ENCODE measurements at places on chromosomes 4 and X. TPM values are rescaled to one million over a fixed set of nuclear protein-coding genes. Genes with fewer than 3 reads are reported as not detected.
A peak's percentile ranks its signal among the peaks of the same experiment; 100 is the strongest.

Gene TMEM156
- 0.33 TPM for polyA plus RNA-seq

Gene TMPRSS11A
- not detected for polyA plus RNA-seq

Gene LONRF3
- polyA plus RNA-seq = 4.4 TPM

Gene PRR32
- not detected for polyA plus RNA-seq

Gene SLITRK4
- not detected for polyA plus RNA-seq

Gene TGIF2LX
- polyA plus RNA-seq = not detected

Gene ADAM29
- not detected for polyA plus RNA-seq

Gene MAMLD1
- polyA plus RNA-seq = 2.5 TPM

- no peak for DNase-seq
These were observed 230.2 kb upstream of the STK26 start for GRCh38 chrX:131792789-131793462.

DNA sequence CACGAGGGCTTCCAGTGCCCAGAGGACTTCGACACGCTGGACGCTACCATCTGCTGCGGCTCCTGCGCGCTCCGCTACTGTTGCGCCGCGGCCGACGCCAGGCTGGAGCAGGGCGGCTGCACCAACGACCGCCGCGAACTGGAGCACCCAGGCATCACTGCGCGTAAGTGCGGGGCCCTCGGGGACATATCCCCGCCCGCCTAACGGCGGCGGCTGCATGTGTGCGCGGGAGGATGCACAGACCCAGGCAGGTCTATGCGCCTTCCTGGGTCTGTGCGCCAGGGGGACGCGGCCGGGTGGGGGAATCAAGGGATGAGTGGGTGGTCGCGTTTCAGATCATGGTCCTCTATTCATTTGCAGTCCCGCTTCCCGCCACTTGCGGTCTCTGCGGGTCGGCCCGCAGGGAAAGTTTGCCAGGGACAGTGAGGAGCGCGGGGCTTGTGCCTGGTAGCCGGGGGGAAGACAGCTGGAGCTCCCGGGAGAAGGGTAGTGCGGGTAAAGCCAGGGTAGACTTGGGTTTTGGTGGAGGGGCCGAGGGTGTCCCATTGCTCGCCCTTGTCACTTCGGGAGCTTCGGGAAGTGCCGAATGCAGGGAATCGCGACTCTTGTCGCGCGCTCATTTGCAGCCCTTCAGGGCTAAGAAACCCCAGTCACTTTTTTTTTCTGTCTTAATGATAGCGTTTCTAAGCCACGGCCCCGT is 1.0 kb downstream of the SHISA3 start:
- peak; percentile 56 for DNase-seq

- DNase-seq = no peak
These were observed 81.1 kb downstream of the SUPT20HL2 start for GRCh38 chrX:24232796-24233195.

GRCh38 chr4:78721747-78722146 is 54.4 kb upstream of the BMP2K start:
- no peak for DNase-seq

DNA sequence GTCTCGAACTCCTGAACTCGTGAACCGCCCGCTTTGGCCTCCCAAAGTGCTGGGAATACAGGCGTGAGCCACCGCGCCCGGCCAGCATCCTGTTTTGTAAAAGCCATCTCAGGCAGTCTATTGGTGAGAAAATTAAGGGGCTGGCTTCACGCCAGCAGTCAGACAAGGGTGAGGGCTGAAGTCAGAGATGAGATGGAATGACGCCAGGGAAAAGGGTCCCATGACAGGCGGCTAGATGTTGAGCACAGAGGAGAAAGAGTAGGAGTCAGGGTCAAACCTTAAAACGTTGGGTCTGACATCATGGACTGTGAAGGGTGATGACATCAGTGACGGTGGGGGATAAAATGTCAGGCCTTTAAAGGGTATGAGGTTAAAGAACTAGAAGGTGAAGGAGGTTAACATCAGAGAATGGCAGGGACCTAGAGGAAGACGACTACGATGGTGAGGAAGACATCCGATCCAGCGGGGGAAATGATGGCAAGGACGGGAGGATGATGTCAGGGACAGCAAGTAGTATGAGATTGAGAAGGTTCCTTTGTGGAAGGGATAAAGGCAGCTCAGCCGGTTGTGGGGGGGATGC is 504 bp upstream of the RBM3 start:
- DNase-seq = peak; percentile 61

- peak; percentile 48 for DNase-seq
These were observed 292.7 kb downstream of the FBXW7 start for GRCh38 chr4:152243206-152243605.

- no peak for DNase-seq
These were observed 594.1 kb downstream of the GLUD2 start for GRCh38 chrX:121641560-121641959.

- DNase-seq = no peak
These were observed 678.3 kb upstream of the NR3C2 start for GRCh38 chr4:149120331-149121022.

DNA sequence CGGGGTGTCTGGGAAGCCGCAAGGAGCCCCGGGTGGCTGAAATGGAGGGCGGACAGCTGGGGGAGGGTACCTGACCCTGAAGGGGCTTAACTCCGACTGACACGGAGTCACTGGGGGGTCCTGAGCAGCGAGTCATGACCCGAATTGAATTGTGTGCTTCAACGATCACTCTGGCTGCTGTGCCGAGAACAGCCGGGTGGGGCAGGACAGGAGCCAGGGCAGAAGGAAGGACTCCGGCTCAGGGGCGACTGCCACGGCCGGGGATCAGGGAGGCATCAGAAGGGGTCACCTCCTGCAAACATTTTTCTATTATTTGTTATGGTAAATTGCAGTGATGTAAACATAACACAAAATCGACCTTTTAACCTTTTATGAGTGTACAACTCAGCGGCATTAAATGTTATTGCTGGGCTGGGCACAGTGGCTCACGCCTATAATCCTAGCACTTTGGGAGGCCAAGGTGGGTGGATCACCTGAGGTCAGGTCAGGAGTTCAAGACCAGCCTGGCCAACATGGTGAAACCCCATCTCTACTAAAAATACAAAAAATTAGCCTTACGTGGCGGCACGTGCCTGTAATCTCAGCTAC is 21.6 kb downstream of the ZFYVE28 start:
- no peak for DNase-seq
